ENCODE measurements at places on chromosomes 11 and 22.

GRCh38 chr11:18295316-18295715 lies 26.6 kb downstream of the HPS5 start:
- DNase-seq, result no peak

GRCh38 chr22:31906569-31906968 lies 37.8 kb upstream of the YWHAH start:
- no peak for DNase-seq

DNA sequence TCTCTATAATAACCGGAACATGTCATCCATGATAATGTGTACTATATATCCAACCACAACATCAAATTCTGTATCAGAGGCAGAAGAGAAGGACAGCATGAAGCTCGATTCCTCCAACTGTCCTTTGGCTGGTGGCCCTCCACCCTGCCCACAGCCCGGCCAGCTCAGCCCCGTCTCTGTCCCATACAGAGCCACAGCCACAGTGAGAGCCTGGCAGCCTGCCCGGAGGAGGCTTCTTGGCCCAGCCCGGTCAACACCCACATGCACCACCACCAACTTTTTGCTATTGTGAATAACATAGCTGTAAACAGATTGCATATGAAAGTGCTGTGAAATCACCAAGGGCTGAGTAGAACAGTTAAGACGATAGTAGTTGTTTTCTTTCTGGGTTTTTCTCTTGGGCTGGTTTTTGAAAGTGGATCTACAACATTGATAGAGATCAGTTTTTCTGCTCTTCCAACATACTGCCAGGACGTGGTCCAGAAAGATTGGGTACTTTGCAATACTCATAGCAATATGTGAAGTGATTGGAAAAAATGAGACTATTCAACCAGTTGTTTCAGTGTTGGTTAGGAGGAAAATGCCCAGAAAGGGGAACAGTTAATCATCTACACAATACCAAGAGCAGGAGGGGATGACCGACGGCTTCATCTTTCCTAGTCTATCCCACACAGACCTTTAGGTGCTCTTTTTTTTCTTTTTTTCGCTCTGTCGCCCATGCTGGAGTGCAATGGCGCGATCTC lies 6.9 kb upstream of the TUBA8 start:
- DNase-seq, result no peak

DNA sequence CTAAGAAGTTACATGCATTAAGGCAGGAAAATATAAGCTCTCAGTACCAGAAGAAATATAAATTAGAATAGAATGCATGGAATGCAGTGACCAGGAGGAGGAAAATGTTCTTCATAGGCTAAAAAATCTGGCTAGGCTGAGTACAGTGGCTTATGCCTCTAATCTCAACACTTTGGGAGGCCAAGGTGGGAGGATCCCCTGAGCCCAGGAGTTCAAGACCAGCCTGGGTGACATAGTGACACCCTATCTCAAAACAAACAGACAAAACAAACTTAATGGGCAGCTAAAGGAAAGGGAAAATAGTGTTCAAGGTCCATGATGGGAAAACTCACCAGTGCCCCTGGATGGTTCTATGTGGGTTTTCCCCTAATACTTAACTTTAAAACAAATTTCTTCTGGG lies 78.3 kb upstream of the RASSF10 start:
- DNase-seq, result no peak

DNA sequence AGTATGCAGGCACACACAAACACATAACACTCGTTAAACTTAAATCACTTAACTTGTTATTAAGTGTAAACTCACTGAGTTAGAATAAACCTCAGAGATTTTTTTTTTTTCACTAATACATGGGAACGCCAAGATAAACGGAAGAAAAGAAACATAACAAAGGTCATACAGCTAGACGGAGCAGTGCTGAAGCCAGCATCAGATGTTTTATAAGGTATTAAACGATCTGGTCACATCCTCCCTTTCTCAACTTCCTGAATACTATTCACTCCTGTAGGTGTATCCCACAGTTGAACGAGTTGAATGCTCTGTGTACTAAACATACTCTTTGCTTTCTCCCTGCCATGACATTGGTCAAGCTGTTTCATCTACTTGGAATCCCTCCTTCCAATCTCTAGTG lies 212.0 kb downstream of the SWAP70 start:
- DNase-seq, result no peak
